ENCODE measurements at places on chromosomes 6 and 20.

- no peaks in the 10 kb centered on the region for H3K4me1 ChIP-seq
- H3K36me3 ChIP-seq, result no peaks in the 10 kb centered on the region
- no peaks in the 10 kb centered on the region for H3K27me3 ChIP-seq
- H3K27ac ChIP-seq, result peak overlapping the region; percentile 30
Measured at GRCh38 chr6:67541586-67541985, 1093.5 kb upstream of the ADGRB3 start.

DNA sequence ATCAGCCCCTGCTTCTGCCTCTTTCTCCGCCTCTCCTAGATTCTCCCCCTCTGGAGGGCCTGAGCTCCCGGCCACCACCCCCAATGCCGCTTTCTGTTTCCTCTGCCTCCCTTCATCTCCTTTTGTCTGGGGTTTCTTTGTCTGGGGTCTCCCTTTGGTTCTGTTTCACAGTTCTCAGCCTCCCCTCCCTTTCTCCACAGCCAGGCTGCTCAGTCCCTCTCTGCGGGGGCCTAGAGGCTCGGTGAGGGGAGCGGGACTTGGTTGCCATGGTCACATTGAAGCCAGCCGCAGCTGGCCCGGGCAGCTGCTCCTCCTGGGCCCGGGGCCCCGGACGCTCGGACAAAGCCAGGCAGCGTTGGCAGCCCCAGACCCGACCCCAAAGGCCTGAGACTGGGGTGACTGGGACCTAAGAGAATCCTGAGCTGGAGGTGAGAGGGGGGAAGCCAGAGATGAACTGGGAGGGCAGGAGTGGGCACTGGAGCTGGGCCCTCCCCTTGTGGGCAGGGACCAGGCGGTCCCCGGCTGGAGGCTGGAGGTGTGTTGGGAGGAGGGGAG is 3.5 kb upstream of the DDR1 start:
- H3K27ac ChIP-seq, result peak overlapping the region; percentile 83
- no peaks in the 10 kb centered on the region for H3K27me3 ChIP-seq
- H3K4me3 ChIP-seq, result no peak overlapping the region
- peaks cover 25% of the 10 kb centered on the region for H3K4me1 ChIP-seq
- DNase-seq, result no peak
- no peaks in the 10 kb centered on the region for H3K36me3 ChIP-seq

DNA sequence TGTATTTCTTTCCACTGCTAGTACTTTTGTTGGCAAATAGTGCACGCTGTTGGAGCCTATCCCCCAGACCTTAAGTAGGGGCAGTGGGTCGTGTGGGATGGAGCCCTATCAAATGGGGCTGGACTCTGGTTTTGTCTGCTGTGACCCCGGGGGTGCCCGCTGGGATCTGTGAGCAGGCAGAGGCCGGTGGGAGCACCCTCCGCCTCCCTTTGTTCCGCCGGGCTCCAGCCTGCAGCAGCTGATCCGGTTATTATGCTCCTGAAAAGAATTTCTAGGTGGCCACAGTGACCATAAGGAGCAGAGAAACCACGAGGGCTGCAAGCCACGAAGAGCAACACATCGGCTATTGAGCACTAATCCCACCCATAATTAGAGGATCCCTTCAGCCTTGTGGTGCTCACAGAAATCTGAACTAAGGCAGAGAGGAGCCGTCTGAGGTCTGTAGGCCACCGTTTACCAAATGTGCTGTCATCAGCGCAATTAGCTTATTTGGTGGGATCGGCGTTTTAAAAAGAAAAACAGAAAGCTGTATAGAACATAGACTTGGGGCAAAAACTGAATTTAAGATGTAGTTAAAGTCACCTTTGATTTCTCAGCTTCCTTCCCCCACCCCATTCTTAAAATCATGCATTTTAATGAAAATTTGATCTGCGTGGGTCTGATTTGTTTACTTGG is 598.3 kb upstream of the JAG1 start:
- peaks cover 16% of the 10 kb centered on the region for H3K4me1 ChIP-seq
- DNase-seq, result no peak
- no peaks in the 10 kb centered on the region for H3K27me3 ChIP-seq

GRCh38 chr6:160972111-160972510 is 19.5 kb upstream of the MAP3K4 start:
- H3K27ac ChIP-seq, result no peak overlapping the region
- H3K4me3 ChIP-seq, result no peak overlapping the region
- no peaks in the 10 kb centered on the region for H3K27me3 ChIP-seq
- H3K36me3 ChIP-seq, result no peaks in the 10 kb centered on the region
- no peaks in the 10 kb centered on the region for H3K4me1 ChIP-seq

DNA sequence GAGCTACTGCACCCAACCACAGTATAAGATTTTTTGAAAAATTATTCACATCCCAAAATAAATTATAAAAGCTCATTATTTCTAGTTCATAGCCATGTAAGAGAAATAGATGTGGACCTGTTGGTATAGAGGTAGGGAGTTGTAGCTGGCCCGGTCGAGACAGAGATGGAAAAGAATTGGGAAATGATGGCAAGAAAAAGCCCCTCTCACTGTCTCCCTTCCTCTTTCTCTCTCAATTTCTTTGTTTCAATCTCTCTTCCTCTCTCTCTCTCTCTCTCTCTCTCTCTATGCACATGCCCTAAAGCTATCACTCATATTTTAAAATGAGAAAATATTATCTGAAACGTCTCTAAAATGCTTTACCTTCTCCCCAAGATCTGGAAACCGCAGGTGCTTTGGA is 80.7 kb upstream of the CD83 start:
- H3K27ac ChIP-seq, result no peak overlapping the region
- H3K4me1 ChIP-seq, result no peaks in the 10 kb centered on the region
- no peak for DNase-seq
- H3K36me3 ChIP-seq, result no peaks in the 10 kb centered on the region

GRCh38 chr6:165998072-165998471 is 169.6 kb downstream of the TBXT start:
- no peak overlapping the region for H3K27ac ChIP-seq
- H3K36me3 ChIP-seq, result no peaks in the 10 kb centered on the region
- H3K4me3 ChIP-seq, result no peak overlapping the region
- H3K4me1 ChIP-seq, result no peaks in the 10 kb centered on the region
- H3K27me3 ChIP-seq, result no peaks in the 10 kb centered on the region

- H3K27me3 ChIP-seq, result no peaks in the 10 kb centered on the region
- no peak overlapping the region for H3K27ac ChIP-seq
- no peak for DNase-seq
- no peaks in the 10 kb centered on the region for H3K36me3 ChIP-seq
- no peaks in the 10 kb centered on the region for H3K4me1 ChIP-seq
Measured at GRCh38 chr20:17171746-17172280, 55.0 kb upstream of the PCSK2 start.

All from ascending aorta (tissue), 2 donors.